ENCODE measurements at places on chromosomes 12 and 14.

- DNase-seq: no peak
Observed at GRCh38 chr12:47041327-47041726, 38.1 kb upstream of the PCED1B start.

GRCh38 chr14:94227029-94227428, 52.9 kb downstream of the PPP4R4 start:
- no peak for DNase-seq

- DNase-seq: no peak
Observed at GRCh38 chr12:3091038-3091319, 13.8 kb downstream of the TSPAN9 start.

DNA sequence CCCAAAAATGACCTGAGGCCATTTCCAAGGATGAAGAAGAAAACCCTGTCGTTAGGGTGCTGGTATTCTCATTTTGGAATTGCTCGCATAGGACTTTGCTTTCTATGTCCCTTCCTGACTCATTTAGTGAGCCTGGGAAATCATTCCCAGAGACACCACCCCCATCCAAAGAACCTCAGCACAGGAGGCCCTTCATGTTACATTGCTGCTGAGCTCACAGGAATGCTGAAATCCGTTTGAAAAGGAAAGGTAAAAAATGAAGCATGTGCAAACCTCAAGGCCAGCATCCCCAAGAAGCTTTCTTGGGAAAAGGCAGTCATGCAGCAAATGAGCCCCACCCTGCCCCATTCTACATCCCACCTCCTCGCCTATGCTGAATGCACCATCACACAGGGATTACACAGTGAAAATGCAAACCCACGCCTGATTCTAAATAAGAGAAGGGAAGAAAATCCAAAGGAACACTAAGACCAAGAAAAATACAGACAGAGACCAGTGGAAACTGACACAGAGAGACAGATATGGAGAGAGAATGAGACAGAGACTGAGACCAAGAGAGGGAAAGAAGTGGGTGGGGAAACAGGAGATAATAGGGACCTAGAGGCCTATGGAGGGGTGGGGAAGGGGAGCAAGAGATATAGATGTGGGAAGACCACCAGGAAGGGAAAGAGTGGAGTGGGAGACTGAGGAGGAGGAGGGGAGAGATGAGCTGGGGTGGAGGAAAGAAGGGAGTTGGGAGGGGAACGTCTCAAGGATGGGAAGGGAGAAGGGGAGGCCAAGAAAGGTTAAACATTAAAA, 33.5 kb downstream of the NIN start:
- no peak for DNase-seq

DNA sequence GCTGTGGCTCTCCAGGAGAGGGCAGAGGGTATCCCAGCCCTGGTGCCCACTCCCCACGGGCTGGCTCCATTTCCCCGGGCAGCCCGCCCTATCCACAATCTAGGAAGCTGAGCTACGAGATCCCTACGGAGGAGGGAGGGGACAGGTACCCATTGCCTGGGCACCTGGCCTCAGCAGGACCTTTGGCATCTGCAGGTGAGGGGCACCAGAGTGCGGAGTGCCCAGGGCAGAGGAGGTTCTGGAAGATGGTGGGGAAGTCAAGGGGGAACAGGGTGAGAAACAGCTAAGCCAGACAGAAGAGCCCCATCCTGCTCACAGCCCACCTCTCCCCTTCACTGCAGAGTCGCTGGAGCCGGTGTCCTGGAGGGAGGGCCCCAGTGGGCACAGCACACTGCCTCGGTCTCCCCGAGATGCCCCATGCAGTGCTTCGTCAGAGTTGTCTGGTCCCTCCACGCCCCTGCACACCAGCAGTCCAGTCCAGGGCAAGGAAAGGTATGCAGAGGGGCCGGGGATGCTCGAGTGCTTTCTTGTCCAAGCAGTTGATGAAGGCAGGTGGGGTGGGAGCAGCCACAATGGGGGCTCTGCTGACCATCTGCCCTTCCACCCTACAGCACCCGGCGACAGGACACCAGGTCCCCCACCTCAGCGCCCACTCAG, 10.3 kb downstream of the TNS2 start:
- no peak for DNase-seq

GRCh38 chr12:6779708-6780432, 7.5 kb downstream of the LAG3 start:
- no peak for DNase-seq

DNA sequence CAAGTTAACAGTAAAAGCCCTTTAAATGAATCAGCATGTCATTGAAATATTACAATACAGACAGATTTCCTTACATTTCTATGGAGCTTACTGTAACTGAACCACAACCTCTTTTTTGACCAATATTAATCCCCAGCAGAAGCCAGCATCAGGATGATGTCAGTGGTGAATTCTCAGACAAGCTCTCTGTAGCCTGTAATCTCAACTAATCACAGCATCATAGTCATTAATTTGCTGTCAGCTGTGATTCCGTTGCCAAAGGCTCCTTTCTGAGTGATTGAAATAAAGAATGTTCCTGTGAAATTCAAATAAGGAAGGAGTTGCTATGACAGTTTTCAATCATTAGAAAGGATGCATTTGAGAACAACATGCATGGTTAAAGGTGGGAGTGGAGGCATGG, 323.1 kb downstream of the PDZRN4 start:
- no peak for DNase-seq

GRCh38 chr12:7991535-7991934, 41.0 kb upstream of the FOXJ2 start:
- no peak for DNase-seq

- DNase-seq: no peak
Observed at GRCh38 chr14:80167793-80168448, 43.4 kb downstream of the DIO2 start.

DNA sequence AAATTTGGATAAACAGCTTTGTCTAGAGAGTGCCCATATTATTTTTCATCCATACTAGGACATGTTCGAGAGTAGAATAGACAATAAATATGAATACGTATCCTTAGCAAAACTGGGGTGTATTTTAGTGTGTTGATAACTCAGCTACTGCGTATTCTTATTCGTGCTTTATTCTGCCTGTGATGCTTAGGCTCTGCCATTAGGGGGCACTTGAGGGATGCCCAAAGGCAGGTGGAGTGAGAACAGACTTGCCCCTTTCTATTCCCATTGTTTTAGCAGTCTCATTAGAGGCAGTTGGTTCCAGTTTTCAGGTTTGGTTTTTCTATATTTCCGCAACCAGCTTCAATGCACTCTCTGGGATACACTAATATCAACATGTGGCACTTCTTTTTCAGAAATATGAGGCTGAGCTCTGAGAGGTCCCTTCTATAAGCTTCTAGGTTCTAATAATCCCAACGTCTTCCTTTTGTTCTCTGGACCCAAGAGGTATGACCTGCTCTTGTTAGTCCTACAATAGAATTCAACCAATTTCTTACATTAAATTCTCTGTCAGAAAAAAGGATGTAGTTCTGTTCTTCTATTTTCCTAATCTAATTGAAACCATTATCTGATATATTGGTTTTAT, 985.7 kb upstream of the FBXO33 start:
- DNase-seq: peak; percentile 84

GRCh38 chr12:94676031-94676641, 25.8 kb upstream of the TMCC3 start:
- peak; percentile 31 for DNase-seq

DNA sequence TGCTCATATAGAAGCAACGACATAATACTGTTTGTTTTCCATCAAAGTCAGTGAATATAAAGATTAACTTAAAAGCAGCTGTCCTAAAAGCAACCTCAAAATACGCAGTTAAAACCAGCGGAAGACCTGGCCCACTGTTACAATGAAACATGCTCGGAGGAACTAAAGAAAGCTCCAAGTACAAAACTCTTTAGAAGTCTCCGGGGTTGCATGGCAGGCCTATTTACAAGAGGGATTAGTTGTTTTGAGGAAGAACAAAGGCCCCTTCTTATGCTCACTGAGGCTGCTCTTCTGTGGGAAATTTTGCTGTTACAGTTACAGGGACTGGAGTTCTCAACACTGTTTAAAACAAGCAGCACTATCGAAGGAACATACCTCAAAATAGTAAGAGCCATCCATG, 75.9 kb upstream of the C12orf71 start:
- peak; percentile 70 for DNase-seq

DNA sequence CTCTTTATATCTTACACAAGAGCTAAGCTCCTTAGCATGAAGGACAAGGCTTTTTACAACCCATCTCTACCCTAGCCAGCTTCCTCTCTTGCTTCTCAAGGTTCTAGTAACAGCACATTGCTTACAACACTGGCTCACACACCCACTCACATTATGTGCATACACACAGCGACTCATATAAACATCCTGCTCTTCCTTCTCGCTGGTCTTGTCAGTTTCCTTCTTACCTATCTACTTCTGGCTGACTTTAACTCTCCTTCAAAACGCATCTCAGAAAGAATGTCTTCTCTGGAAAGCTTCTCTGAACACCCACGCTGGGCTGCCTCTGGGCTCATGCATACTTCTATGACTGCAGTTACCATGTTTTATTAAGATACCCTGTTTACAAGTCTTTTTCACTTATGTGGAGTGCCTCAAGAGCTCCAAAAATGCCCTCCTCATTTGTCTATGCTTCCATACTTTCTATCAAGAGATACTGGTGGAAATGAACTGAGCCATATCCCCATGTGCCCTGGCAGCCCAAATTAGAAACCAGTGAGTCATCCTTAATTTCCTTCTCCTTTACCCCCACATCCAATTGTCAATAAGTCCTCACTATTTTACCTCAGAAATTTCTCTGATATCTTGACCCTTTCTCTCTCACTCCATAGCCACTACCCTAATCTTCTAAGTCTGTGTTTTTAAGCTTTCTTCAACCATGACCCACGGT, 126.9 kb upstream of the KRAS start:
- peak; percentile 46 for DNase-seq

All from endodermal cell (in vitro differentiated cells).